ENCODE measurements at places on chromosomes 2 and 18. TPM values are rescaled to one million over a fixed set of nuclear protein-coding genes. Genes with fewer than 3 reads are reported as not detected.

- no peaks in the 10 kb centered on the region for H3K27me3 ChIP-seq
- H3K4me1 ChIP-seq = no peaks in the 10 kb centered on the region
- H3K36me3 ChIP-seq = no peaks in the 10 kb centered on the region
- no peak overlapping the region for H3K27ac ChIP-seq
- no peak overlapping the region for H3K4me3 ChIP-seq
These were observed 1661.6 kb downstream of the SUCLG1 start for GRCh38 chr2:82797469-82797868.

Gene GPR55
- 18.8 TPM for total RNA-seq

DNA sequence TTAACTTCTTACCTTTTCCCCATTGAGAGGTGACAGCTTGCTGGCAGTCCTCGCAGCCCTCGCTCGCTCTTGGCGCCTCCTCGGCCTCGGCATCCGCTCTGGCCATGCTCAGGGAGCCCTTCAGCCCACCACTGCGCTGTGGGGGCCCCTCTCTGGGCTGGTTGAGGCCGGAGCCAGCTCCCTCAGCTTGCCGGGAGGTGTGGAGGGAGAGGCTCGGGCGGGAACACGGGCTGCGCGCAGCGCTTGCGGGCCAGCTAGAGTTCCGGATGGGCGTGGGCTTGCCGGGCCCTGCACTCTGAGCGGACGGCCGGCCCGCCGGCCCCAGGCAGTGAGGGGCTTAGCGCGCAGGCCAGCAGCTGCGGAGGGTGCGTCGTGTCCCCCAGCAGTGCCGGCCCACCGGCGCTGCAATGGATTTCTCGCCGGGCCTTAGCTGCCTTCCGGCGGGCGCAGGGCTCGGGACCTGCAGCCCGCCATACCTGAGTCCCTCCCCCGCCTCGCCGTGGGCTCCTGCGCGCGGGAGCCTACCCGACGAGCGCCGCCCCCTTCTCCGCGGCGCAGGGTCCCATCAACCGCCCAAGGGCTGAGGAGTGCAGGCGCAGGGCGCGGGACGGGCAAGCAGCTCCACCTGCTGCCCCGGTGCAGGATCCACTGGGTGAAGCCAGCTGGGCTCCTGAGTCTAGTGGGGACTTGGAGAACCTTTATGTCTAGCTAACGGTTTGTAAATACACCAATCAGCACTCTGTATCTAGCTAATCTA is 335.0 kb downstream of the CBLN2 start:
- no peaks in the 10 kb centered on the region for H3K4me1 ChIP-seq
- DNase-seq = no peak

GRCh38 chr2:179768765-179769164 is 92.6 kb downstream of the ZNF385B start:
- no peaks in the 10 kb centered on the region for H3K27me3 ChIP-seq
- H3K27ac ChIP-seq = no peak overlapping the region
- no peaks in the 10 kb centered on the region for H3K36me3 ChIP-seq
- no peak for DNase-seq
- no peak overlapping the region for H3K4me3 ChIP-seq
- no peaks in the 10 kb centered on the region for H3K4me1 ChIP-seq

DNA sequence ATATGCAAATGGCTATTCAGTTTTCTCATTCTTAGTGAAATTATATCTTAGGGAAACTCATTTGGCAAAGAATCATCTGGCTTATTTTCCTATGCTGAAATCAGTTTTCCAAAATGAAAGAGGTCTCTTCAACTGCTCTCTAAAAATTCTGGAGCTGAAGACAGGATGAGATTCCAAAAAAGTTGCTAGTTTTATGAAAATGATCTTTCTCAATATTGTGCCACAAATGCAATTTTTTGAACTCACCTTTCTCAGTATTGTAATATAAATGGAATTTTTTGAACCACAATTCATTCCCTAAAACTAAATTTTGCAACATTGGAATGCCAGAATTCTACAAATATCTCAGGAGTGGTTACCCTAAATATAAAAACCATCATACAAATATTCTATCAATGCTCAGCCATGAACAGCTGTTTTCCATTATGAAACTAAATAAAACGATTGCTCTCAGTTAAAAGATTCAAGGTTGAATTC is 147.7 kb upstream of the PKDCC start:
- peaks cover 18% of the 10 kb centered on the region for H3K27me3 ChIP-seq
- no peak overlapping the region for H3K4me3 ChIP-seq
- no peak for DNase-seq
- peaks cover 3% of the 10 kb centered on the region for H3K4me1 ChIP-seq

- no peak overlapping the region for H3K4me3 ChIP-seq
- DNase-seq = no peak
- H3K4me1 ChIP-seq = no peaks in the 10 kb centered on the region
- no peaks in the 10 kb centered on the region for H3K36me3 ChIP-seq
- no peaks in the 10 kb centered on the region for H3K27me3 ChIP-seq
These were observed 343.4 kb upstream of the HS6ST1 start for GRCh38 chr2:128662051-128662471.

Gene SERPINB13
- not detected for total RNA-seq

DNA sequence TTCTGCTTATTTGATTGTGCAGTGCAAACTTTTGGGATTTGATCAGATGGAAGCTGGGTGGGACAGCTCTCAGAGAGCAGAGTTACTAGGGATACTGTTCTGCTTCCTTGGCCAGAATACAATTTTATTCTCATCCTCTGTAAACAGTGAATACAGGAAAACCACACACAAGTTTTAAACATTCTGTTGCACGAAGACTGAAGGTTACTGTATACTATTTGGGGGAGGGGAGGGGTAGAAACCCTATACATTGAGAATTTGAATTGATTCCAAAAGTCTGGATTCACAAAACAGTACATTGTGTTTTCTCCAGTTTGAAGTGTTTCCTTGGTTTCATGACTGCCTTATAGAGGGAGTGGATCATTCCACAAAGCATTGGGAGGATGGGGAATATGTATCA is 149.9 kb downstream of the SETBP1 start:
- DNase-seq = no peak
- H3K27ac ChIP-seq = no peak overlapping the region
- H3K27me3 ChIP-seq = peaks cover 11% of the 10 kb centered on the region
- H3K36me3 ChIP-seq = no peaks in the 10 kb centered on the region
- no peaks in the 10 kb centered on the region for H3K4me1 ChIP-seq

DNA sequence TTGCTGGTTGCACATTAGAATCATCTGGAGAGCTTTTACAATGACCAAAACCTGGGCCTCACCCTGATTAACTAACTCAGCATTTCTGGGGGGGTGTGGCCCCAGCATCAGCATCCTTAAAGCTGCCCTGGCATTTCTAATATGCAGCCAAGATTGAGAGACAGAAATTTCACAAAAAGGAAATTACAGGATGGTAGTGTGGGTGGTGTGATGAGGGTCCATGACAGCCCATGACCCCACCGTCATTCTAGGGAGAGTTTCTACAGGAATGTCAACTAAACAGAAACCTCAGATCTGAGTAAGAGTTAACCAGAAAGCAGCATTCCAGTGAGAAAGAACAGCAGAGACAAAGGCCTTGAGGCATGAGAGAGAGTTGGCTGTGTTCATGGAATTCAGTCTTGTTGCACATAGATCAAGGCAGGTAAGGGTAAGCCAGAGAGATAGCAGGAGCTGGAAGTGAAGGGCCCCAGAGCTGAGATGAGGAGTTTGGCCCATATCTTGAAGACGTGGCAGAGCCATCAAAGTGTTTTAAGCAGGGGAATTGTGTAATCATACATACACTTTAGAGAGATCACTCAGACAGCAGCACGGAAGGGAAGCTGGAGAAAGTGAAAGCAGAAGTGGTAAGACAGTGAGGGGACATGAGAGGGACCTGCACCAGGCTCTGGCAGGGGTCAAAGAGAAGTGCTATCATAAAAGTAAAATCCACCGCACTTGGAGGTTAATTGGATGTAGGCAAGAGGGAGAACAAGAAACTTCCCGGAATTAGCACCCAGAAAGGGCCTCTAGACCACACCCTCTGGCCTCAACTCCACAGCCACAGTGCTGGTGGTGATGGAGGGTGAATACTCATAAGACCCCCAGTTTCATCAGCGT is 7.8 kb upstream of the TRABD2A start:
- DNase-seq = peak; percentile 64
- peak overlapping the region; percentile 96 for H3K27ac ChIP-seq
- H3K36me3 ChIP-seq = no peaks in the 10 kb centered on the region
- H3K4me1 ChIP-seq = peaks cover 57% of the 10 kb centered on the region
- H3K4me3 ChIP-seq = peak overlapping the region; percentile 74

DNA sequence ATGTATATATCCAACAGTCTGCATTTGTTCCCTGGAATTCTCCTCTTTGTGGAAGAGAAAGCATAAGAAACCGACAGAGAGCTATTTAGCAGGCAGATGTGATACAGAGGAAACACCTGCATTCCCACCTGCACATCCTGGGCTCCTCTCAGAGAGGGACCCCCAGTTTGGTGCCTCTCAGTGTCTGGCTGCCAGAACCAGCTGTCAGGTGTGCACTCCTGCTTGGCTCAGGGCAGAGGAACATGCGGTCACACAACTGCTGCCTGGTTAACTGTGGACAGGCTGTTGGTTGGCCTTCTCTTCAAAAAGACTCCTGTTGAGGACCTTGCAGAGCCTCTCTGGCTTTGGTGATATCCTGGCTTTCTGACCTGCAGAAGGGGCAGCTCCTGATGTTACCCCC is 54.6 kb downstream of the ITGB6 start:
- peaks cover 4% of the 10 kb centered on the region for H3K27me3 ChIP-seq
- H3K4me1 ChIP-seq = peaks cover 2% of the 10 kb centered on the region
- H3K36me3 ChIP-seq = no peaks in the 10 kb centered on the region
- no peak overlapping the region for H3K4me3 ChIP-seq

Gene SOX11
- total RNA-seq = not detected

DNA sequence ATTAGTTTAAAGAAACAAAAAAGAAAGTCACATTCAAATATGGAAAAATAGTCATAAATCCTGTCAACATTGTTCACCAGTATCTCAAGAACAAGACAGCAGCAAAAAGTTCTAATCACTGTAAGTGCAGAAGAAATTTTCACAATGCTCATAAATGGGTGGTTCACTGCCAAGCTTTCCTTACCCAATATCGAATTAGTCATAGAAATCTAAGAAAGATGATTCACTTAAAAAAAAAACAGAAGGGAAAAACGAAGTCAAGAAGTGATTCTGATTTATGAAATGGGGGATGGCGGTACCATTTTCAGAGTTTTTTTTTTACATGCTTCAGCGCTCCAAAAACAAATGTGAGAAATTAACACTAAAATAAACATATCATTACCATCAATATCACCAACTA is 156.7 kb downstream of the EXOC6B start:
- DNase-seq = no peak
- no peak overlapping the region for H3K27ac ChIP-seq
- H3K36me3 ChIP-seq = peaks cover 49% of the 10 kb centered on the region
- no peak overlapping the region for H3K4me3 ChIP-seq

Gene RBFA
- total RNA-seq = 54.8 TPM

DNA sequence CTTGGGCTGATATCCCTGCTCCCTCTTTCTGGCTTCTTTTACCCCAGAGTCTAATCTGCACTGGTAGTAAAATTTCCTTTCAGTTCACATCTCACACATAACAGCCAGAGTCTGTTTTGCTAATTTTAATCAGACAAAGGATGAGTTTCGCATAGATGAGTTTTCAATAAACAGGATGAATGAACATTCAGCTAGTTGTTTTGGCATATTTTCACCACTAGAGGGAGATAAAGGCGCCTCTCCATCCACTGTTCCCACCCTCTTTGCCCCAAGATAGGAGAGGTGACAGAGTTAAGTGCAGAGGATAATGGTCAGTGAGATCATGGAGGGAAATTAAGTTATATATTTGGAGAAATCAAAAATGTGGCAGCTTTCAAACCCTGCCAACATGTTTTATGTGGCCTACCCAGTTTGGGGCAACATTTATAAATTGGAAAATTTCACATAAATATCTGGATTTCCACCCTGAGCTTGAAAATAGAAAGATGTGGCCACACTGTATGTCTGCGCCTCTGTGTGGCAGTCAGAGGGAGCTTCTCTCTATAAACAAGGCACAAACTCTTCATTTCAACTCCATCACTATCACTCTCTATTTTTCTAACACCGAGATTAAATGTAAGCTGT is 48.5 kb upstream of the DTNA start:
- peaks cover 24% of the 10 kb centered on the region for H3K27me3 ChIP-seq
- DNase-seq = no peak
- no peaks in the 10 kb centered on the region for H3K36me3 ChIP-seq
- no peak overlapping the region for H3K4me3 ChIP-seq
- H3K4me1 ChIP-seq = no peaks in the 10 kb centered on the region

GRCh38 chr18:55239740-55240139 is 280.5 kb upstream of the CCDC68 start:
- H3K36me3 ChIP-seq = no peaks in the 10 kb centered on the region
- H3K4me1 ChIP-seq = peaks cover under 1% of the 10 kb centered on the region
- no peak overlapping the region for H3K4me3 ChIP-seq
- H3K27me3 ChIP-seq = no peaks in the 10 kb centered on the region
- no peak overlapping the region for H3K27ac ChIP-seq

DNA sequence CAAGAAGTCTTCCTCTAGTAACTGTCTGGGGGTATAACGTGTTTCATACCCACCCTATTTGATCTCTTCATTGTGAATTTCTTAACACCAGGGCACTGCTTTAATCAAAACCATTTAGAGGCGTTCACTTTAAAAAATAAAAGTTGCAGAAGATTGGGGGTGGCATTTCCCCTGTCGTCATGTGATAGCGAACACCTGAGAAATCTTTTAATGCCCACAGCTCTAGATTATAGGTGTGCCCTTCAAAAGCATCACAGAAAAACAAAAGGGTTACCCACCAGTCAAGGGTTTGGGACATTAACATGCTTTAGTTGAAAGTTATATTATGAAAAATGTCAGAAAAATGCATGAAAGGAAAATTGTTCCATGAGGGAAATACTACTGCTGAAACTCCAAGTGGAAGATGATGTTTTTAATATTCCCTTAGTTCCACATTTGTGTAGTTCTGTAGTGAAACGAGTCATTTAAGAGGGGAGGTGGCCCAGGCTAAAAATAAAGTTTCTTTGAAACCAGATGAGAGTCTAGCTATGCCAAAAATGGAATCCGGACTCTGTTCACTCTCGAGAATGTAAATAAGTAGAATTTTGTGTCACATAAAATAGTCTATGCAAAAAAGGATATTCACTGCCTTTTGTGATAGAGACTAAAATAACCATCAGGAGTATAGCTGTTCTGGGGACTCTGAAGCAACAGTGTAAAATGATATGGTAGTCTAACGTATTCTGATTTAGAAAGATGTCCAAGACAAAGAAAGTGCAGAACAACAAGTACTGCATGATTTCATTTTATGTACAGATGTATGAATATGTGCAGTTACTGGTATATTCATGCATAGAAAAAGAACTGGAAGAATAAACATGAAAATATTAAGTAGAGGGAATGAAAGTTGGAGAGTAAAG is 95.3 kb downstream of the TMEM247 start:
- no peak overlapping the region for H3K4me3 ChIP-seq
- no peaks in the 10 kb centered on the region for H3K27me3 ChIP-seq
- no peak for DNase-seq
- H3K27ac ChIP-seq = no peak overlapping the region
- H3K36me3 ChIP-seq = peaks cover under 1% of the 10 kb centered on the region

Data from activated naive CD8-positive, alpha-beta T cell treated with anti-CD3 and anti-CD28 coated beads for 36 hours (primary cell).